Right forelimb (tissue), 1 donor: ENCODE measurements at places on chromosomes 2 and 18.

- DNase-seq, result no peak
These were observed 18.2 kb downstream of the IGFBP2 start for GRCh38 chr2:216651351-216651881.

DNA sequence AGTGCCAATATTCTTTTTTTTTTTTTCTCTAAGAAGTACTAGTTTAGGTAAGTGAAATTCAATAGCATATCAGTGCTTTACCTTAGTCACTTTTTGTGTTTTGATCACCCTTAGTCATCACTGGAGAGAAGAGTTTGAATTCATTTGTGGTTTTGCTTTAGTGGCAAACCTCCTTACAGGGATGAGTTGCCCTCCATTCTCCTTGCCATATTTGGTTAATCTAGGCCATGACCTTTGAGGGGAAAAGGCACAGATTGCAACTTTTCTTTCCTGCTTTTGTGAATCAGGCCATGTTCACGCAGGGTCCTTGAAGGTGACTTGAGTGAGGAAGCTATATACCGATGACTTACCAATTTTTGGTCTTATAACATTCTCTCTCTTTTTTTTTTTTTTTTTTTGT lies 34.4 kb downstream of the PLEKHA3 start:
- no peak for DNase-seq

DNA sequence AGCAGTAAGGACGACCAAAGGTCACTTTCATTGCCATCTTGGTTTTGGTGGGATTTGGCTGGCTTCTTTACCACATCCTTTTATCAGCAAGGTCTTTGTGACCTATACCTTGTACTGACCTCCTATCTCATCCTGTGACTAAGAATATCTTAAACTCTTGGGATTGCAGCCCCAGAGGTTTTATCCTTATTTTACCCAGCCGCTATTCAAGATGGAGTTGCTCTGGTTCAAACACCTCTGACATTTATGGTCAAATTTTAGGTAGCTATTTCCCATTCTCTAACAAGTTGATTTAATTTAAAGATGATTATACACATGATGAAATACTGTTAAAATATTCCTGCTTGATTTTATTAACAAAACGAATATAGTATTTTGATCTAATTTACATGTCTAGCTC lies 326.1 kb downstream of the ARHGAP15 start:
- DNase-seq, result no peak

GRCh38 chr2:191048073-191048472 lies 34.1 kb upstream of the STAT1 start:
- no peak for DNase-seq

- no peak for DNase-seq
These were observed at the start of gene RAPGEF4 for GRCh38 chr2:172735582-172736423. RAPGEF4 (plus strand) TSS chr2:172735845; CDS start chr2:172735984, 139 bp downstream.

GRCh38 chr2:201402651-201403562 lies 45.8 kb upstream of the FLACC1 start:
- DNase-seq, result no peak

GRCh38 chr2:71689393-71689792 lies 236.0 kb downstream of the DYSF start:
- DNase-seq, result no peak

DNA sequence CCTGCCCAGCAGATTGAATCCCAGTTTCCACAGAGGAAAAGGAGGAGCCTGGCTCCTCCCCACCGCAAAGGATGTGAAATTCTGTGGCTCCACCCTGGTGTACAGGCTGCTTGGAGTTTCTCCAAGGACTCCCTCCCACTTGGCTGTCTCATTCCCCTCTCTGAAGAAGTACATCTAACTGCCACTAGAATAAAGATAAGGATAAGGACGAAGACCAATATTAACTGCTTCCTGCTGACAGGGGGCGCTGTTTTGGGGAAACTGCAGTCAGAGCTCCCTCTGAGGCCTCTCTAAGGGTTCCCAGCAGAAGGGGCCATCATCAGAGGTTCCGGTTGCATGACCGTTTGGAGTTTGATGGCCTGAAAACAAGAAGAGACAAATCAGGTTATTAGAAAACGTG lies 790.9 kb downstream of the CPS1 start:
- no peak for DNase-seq

- no peak for DNase-seq
These were observed 652.6 kb upstream of the SETBP1 start for GRCh38 chr18:44028109-44028508.

DNA sequence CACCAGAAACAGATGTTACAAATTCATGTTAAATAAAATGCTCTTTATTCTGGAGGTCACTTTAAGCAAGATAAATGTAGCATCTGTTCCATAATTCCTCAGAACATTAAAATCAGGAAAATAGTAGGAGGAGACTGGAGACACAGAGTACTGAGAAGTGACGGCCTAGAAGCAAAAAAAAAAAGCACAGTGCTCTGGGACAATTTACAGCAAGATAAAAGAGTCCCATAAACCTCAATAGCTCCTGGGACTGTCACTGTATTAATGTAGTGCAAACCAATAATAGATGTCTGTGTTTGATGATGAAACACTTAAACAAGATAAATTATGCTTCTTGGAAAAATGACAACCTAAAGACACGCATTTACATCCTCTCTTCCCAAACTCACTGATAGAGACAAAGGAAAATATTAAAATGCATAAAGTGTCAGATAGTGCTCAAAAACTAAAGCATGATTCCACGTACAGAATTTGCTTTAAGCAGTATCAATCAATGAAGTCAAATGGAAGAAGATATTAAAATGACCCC lies 338.8 kb upstream of the REG3G start:
- no peak for DNase-seq

DNA sequence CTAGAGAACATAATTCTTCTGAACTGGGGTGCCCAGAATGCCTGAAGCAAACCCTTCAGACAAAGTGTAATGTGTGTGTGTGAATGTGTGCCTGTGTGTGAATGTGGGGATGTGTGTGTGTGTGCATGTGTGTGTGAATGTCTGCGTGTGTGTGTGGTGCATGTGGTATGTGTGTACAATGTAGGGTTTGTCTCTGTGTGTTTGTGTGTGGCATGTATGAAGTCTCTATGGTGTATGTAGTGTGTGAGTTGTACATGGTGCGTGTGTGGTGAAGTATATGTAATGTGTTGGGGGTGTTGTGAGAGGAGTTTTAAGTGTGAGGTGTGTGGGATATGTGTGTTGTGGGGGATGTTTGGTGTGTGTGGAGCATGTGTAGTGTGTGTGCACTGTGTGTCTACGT lies 129.3 kb upstream of the SOX11 start:
- no peak for DNase-seq

DNA sequence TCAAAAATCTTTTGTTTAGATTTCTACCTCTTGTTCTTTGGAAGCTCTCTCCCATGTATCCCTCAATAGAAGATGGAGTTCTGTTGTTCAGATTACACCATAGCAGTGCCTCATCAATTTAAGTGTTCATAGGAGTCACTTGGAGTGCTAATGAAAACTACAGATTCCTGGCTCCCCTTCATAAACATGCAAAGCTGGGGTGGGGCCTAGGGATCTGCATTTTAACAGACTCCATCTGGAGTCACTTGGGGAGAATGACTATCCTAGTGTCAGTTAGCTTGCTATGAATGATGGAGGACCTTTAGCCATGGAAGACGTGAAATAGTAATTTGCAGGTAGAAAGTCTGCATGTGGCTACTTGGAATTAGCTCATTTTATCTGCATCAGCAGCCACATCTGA lies 105.4 kb downstream of the RGPD3 start:
- no peak for DNase-seq

- no peak for DNase-seq
These were observed 143.6 kb downstream of the PID1 start for GRCh38 chr2:229127471-229127870.

DNA sequence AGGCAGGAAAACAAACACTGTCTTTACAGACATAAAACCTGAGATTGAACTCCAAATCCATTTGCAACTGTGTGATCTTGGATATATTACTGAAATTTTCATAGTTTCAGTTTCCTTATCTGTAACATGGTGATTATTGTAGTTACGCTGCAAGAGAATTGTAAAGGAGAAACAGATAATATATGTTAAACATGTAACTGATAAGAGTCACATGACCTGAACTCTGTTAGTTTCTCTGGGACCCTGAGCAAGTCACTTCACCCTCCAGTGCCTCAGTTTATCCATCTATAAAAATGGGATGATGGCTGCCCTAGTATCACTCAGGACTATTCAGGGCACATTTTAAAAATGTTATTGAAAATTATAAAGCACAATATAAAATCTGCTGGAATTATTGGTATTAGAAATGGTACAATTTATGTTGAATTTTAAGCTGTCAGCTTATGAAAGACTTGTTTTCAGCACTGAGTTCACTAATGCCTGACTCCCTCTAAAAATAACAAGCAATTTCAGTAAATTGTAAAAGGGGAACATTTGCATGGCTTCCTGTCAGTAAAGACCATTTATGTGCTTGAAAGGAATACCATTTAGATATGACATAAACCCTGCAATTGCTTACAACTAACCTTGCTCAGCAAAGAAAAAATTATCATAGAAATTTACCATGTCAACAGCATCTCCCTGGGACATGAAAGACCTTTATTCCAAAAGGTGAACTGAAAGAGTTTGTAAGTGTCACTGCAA lies 393.5 kb downstream of the RAD51AP2 start:
- DNase-seq, result no peak

DNA sequence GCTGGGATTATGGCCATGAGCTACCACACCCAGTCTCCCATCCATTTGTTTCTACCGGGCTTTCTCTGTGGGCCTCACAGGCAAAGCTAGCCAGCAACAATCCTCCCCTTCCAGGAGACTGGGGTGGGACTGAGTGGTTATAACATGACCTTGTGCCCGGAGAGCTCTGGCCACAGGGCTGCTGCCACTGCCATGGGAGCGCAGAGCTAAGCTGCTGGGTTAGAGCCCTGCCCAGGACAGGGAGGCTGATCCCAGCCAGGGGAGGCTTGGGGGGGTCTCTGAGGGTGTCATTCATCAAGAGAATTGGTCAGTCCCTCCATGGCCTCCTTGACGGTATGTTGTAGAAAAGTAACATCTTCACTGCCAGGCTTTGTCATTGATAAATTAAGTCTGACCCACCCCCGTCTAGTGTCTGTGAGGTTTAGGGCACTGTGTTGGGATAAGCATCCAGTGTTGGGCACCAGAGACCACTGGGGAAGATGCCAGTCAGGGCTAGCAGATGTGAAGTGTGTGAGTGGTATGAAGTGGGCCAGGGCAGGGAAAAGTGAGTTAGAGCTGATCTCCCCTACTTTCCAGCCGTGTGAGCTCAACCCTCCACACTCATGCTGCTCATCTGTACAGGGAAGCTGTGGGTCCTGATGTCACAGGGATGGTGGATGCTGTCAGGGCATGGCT lies 368.4 kb upstream of the HS6ST1 start:
- DNase-seq, result no peak

DNA sequence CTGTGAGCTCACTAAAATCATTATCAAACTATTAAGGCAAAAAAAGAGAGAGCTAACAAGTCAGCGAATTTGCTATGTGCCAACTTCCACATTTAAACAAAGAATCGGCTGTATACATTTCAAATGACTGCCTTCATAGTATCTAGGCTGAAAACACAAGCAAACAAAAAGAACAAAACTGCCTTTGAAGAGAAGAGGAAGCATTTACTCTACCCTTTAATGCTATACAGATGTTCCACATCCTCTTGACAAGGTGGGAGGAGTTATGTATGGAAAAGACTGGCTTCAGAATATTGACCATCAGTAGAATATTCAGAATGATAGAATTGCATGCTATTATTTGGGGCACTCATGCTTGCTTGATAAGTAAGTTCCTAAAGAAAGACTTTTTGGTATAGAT lies 741.7 kb downstream of the PLCL1 start:
- no peak for DNase-seq

DNA sequence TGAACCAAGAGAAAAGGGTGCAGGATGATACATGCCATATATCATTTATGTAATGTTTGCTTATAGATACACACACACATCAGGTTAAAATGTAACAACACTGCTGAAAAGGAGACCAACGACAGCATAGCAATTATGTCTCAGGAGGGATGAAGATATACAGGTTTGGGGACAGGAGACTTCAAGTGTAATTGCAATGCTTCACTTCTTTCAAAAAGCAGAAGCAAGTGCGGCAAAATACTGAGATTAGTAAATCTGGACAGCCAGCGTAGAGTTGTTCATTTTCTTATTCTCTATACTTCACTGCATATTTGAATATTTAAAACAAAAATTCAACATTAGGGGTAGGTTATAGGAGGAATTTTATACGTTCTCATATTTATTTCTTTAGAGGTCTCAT lies 87.2 kb downstream of the L3MBTL4 start:
- DNase-seq, result no peak

- DNase-seq, result no peak
These were observed 151.9 kb downstream of the CD226 start for GRCh38 chr18:69795791-69796190.

- DNase-seq, result no peak
These were observed 221.1 kb downstream of the INSIG2 start for GRCh38 chr2:118309257-118309945.
